ENCODE measurements at places on chromosomes 1 and 21.

GRCh38 chr1:177227978-177228692, 57.4 kb downstream of the BRINP2 start:
- no peak for DNase-seq

- no peak for DNase-seq
Measured at GRCh38 chr1:246032031-246032551, 475.0 kb downstream of the SMYD3 start.

DNA sequence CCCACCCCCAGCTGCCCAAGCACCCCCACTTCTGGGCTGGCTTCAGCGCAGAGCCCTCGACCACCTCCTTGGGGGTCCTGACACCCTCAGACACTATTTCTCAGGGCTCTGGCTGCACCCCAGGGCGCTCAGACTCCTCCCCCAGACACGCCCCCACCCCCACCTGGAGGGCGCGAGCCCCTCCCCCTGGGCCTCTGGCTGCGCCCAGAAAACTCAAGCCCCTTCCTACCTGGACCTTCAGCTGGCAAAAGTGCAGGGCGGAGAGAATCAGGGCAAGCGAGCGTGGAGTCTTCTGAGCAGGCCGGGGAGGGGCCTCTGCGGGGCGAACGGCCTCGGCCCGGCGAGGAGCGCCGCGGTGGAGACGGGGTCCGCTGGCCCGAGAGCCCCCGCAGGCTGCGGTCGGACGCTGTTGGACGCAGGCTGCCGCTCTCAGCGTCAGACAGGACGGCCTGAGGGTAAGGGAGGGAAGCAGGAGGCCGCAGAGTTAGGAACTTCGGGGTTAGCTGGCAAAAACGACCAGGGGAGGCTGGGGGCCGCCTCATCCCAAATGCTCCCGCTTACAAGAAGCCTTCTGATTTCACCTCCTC, 17.4 kb upstream of the NBPF1 start:
- no peak for DNase-seq

DNA sequence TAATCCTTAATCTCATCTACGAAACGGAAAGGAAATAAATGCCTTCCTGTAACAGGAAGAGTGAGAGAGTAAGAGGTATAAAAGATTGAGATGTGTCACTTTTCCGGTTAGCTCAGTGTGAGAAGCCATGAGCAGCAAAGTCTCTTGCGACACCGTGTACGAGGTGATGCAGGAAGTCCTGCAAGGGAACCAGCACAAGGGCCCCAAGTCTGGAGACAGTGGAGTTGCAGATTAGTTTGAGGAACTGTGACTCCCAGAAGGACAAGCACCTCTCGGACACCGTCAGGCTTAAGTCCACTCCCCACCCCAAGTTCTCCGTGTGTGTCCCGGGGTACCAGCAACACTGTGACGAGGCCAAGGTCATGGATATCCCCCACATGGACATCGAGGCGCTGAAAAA, 592.3 kb upstream of the ADGRL2 start:
- DNase-seq: no peak

GRCh38 chr1:213606252-213606820, 381.4 kb upstream of the PROX1 start:
- DNase-seq: no peak

GRCh38 chr1:32899586-32900296, 1.4 kb downstream of the TMEM54 start:
- DNase-seq: no peak

DNA sequence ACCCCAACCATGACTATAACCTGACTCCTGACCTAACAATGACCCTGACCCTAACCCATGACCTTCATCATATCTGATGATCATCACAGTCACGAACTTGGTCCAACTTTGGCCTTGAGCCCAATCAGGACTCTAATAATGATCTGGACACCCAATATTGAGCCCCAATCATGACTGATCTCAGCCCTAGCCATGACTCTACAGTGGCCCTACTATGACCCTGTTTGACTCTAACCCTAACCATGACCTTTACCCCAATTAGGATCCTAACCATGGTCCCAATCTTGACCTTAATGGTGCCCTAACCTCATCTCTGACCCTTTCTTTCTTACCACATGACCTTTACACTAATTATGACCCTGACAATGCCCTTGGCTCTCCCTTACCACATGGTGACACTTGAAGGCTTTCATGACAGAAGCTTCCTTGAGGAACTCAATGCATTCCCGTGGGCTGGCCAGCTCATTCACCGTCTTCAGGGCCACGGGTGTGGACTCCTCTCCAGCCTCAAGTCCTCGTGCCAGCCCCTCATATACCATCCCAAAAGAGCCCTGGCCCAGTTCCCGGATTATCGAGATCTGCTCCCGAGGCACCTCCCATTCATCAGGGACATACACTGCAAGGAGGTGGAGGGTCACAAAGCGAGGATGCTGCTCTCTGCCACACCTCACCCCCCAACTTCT, 16.2 kb downstream of the INSRR start:
- no peak for DNase-seq

GRCh38 chr21:45892156-45892915, 89.2 kb upstream of the COL6A1 start:
- no peak for DNase-seq

DNA sequence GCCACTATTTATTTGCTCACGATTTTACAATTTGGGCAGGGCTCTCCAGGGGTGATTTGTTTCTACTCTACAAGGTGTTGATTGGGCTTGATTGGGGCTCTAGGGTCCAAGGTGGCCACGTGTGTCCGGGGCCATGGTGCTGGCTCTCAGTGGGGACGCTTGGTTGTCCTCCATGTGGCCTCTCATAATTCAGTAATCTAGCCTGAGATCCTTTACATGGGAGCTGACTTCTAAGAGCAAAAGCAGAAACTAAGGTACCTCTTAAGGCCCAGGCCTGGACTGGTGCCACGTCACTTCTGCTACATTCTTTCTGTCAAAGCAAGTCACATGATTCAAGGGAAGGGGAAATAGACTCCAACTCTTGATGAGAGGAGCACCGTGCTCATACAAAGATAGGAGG, 8.1 kb upstream of the PSRC1 start:
- DNase-seq: no peak

- DNase-seq: no peak
Measured at GRCh38 chr1:85025940-85026339, 22.4 kb downstream of the MCOLN3 start.

- DNase-seq: no peak
Measured at GRCh38 chr21:38404177-38404576, 94.1 kb downstream of the ERG start.

DNA sequence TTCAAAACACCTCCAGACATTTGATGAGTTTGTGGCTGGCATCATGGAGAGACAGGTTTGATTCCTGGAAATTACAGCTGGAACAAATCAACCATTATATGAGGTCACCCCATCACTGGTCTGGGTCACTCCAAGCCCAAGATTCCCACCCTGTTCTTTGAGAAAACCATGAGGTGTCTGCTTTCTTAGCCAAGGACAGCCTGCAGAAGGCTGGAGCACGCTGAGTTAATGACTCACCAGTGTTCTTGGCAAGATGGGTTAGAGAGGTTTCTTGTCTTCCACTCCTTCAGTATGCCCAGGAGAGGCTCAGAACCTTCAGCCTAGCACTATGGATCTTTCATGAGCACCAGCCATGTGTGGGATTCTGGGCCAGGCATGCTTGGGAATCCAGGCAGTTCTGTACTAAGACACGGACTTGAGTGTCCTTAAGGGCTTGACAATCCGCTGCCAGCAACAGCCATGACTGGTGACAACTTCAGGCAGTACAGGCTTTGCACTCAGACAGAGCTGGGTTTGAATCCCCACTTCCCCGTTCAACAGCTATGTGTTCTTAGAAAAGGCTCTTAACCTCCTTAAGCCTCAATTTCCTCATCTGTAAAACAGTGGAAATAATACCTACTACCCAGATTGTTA, 43.9 kb downstream of the GRHL3 start:
- no peak for DNase-seq

- no peak for DNase-seq
Measured at GRCh38 chr1:202283991-202284390, 57.7 kb downstream of the UBE2T start.

DNA sequence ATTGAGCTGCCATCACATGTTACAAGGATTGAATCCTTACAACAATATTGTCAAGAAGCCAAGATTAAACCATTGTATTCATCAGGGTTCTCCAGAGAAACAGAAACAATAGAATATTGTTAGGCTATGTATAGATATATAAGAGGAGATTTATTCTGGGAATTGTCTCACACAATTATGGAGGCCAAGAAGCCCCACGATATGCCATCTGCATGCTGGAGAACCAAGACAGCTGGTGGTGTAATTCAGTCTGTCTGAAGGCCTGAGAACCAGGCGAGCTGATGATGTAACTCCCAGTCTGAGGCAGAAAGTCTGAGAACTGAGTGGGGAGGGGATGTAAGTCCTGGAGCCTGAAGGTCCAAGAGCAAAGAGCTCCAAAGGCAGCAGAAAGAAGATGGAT, 14.5 kb upstream of the TTF2 start:
- DNase-seq: no peak

GRCh38 chr1:87949711-87950110, 621.0 kb downstream of the LMO4 start:
- DNase-seq: no peak

- no peak for DNase-seq
Measured at GRCh38 chr1:85502625-85503083, 37.7 kb upstream of the DDAH1 start.

GRCh38 chr21:36966821-36967768, 626 bp upstream of the HLCS start:
- DNase-seq: no peak

DNA sequence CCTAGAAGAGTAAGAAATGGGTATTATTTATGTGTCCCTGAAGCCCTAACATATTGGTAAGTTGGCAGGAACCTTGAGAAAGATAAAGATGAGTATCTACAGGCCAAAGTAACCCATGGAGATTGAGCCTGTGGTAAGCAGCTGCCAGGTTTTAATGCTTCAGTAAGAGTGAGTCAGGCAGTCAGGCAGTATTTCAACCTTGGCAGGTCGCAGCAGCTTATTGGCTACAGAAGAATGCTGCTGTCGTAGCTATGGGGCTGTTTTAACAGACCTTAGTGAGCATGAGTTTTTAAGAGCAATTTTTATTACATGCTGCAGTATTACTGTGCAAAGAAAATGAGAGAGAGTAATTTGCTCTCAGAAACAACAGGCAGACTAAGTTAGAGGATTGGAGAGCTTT, 10.3 kb upstream of the SLC30A10 start:
- no peak for DNase-seq

GRCh38 chr1:114108751-114109255, 44.9 kb downstream of the SYT6 start:
- DNase-seq: peak; percentile 33

- DNase-seq: no peak
Measured at GRCh38 chr1:193462629-193463320, 276.4 kb upstream of the B3GALT2 start.

DNA sequence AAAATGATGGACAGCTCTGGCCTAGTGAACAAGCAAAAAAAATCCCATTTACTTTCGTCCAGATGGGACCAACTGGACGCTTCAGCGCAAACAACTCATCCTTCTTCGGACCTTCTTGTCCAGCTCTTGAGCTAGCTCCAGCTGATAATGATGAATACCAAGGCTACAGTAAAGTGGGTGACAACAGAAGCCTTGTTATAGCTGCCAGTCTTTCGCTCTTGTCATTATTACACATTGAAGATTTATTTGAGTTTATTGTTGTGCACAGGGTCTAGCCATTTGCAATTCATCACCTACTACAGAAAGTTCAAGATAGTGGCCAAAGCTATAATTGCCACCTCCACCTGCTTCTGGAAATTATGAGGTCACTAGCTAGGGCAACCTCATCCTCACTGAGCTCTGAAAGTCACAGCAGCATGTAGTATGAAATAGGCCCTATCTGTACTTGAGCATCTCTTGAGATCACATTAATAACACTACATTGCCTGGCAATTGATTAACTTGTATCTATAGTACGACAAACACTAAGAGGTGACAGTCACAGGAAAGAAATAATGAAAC, 76.9 kb downstream of the GPATCH2 start:
- no peak for DNase-seq

GRCh38 chr1:29621826-29622435, 385.6 kb downstream of the PTPRU start:
- DNase-seq: no peak

DNA sequence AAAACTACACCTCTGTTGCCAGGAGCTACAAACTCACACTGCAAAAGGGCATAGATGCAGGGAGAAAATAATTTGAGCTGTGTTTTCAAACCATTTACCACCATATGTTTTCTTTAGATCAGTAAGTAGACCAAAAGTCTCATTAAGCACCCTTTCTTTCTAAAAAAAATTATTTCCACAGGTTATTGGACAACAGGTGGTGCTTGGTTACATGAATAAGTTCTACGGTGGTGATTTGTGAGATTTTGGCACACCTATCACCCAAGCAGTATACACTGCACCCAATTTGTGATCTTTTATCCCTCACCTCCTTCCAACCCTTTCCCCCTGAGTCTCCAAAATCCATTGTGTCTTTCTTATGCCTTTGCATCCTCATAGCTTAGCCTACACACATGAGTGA, 21.1 kb downstream of the MAP10 start:
- no peak for DNase-seq

- no peak for DNase-seq
Measured at GRCh38 chr21:33884376-33885171, 31.0 kb downstream of the ATP5PO start.

GRCh38 chr1:189803364-189803763, 674.3 kb downstream of the BRINP3 start:
- DNase-seq: no peak
